A549 (cell line): ENCODE measurements at places on chromosomes 6 and 20. TPM values are rescaled to one million over a fixed set of nuclear protein-coding genes. Genes with fewer than 3 reads are reported as not detected.

The FILIP1 gene
- 1.7 to 2.3 TPM (median 1.9 TPM) in 3 replicates for polyA plus RNA-seq

The TRIM10 gene
- polyA plus RNA-seq, result 0.03 TPM in 2 of 3 replicates, not detected in the other

The TTBK1 gene
- polyA plus RNA-seq, result 0.04 to 0.05 TPM (median 0.04 TPM) in 3 replicates

The SASH1 gene
- 2.1 to 2.5 TPM (median 2.4 TPM) in 3 replicates for polyA plus RNA-seq

The PGC gene
- polyA plus RNA-seq, result not detected in 3 replicates

The FRMD1 gene
- polyA plus RNA-seq, result not detected in 3 replicates

The MOCS1 gene
- polyA plus RNA-seq, result 1.4 to 2.2 TPM (median 1.8 TPM) in 3 replicates

The TMEM30A gene
- polyA plus RNA-seq, result 56.1 to 65.1 TPM (median 61.6 TPM) in 3 replicates

The PTCHD4 gene
- 0.15 to 0.16 TPM (median 0.15 TPM) in 3 replicates for polyA plus RNA-seq

The E2F1 gene
- polyA plus RNA-seq, result 32.8 to 35.8 TPM (median 33.5 TPM) in 3 replicates

The WFDC5 gene
- polyA plus RNA-seq, result not detected in 3 replicates

The HSPA1A gene
- 129 to 204 TPM (median 194 TPM) in 3 replicates for polyA plus RNA-seq

The FNDC11 gene
- polyA plus RNA-seq, result 0.10 to 0.16 TPM (median 0.14 TPM) in 3 replicates

The NMBR gene
- polyA plus RNA-seq, result not detected in 3 replicates

The C6orf15 gene
- polyA plus RNA-seq, result not detected in 3 replicates
